Esophagus muscularis mucosa (tissue), 4 donors: ENCODE measurements at places on chromosomes 4 and X.

GRCh38 chrX:78315745-78316144 lies 11.7 kb downstream of the CYSLTR1 start:
- no peak for DNase-seq

GRCh38 chr4:54296548-54297203 lies 67.6 kb downstream of the PDGFRA start:
- DNase-seq, result no peak

DNA sequence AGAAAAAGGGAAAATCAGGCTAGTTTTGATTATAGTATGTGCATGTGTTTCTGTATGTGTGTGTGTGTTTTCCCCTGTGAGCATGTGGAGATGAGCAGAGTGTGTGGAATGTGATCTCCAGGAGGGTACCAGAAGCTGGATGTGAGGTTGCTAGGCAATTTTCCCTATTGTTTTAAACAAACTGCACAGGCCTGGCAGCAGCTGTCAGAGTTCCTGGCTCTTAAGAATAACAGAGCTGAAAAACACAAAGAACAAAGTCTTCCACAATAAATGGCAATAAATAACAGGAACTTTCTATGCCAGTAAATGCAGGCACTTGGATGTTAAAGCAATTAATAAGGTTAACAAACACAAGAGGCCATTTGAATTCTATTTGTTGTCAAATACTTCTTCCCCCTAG lies 344.6 kb upstream of the CTSO start:
- no peak for DNase-seq

DNA sequence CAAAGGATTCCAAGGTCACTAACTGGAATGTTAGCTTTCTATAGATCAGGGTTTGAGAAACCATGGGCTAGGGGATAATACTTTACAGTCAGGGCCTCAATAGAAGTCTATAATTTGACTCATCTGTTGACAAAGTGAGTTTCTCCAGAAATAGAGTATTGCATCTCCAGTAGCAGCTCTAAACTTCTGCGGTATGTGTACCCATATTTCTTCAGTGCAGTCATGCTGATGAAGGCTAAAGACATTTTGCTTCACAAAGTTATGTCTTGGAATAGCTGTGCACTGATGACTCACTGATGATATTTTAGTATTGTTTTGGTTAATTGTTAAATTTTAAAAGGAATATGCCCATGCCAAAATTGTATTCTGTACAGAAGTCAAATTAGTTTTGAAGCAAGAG lies 464.9 kb upstream of the AMOT start:
- DNase-seq, result no peak

GRCh38 chr4:159685340-159686092 lies 582.6 kb downstream of the RAPGEF2 start:
- no peak for DNase-seq

- no peak for DNase-seq
Measured at GRCh38 chr4:95093936-95094929, 336.5 kb downstream of the BMPR1B start.

GRCh38 chr4:125486351-125486750 lies 171.6 kb downstream of the FAT4 start:
- DNase-seq, result no peak

GRCh38 chr4:85598936-85599335 lies 124.0 kb downstream of the ARHGAP24 start:
- no peak for DNase-seq

DNA sequence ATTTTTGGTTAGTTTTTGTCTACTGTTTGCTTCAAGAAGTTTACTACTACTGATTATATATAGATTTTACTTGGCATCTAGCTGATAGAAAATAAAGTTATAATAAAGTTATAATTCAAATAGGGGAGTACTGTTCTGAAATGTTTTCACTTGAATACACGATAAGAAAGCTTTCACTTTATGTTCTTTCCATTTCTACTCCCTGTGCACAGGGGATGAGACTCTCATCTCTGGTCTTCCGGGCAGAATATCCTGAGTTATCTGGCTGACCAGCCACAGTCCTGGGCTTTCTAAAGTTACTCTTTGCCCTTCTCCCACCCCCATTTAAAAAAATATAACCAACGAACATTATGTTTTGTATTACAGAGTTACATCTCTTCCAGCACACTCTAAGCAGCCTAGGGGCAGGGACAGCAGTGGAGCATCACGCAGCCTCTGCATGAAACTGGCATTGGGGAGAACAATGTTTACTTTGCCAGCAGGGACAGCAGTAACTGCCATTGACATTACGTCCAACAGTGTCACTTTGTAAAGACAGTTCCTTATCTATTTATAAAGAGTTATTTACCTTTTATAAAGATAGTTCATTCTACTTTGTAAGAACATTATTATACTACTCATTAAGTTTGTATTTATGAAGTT lies 64.3 kb downstream of the METTL14 start:
- DNase-seq, result no peak

DNA sequence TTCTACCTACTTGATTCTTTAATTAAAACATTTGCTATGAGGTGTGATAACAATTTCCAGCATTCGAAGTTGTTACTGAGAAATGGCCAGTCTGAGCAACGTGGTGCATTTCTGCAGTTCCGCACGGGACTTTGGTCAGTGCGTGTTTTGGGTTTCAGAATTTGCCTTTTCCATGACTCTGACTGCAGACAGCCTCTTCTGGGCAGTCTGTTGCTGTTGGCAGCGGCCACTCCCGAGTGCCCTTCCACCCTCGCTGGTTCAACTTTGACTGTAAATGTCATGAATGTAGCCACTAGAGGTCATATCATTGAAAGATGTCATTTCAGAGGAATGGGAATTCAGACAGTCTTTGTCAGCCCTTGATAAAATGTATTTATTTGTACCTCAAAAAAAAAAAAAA lies 53.6 kb downstream of the NOP14 start:
- no peak for DNase-seq

GRCh38 chr4:25818371-25818871 lies 44.4 kb downstream of the SEL1L3 start:
- no peak for DNase-seq

DNA sequence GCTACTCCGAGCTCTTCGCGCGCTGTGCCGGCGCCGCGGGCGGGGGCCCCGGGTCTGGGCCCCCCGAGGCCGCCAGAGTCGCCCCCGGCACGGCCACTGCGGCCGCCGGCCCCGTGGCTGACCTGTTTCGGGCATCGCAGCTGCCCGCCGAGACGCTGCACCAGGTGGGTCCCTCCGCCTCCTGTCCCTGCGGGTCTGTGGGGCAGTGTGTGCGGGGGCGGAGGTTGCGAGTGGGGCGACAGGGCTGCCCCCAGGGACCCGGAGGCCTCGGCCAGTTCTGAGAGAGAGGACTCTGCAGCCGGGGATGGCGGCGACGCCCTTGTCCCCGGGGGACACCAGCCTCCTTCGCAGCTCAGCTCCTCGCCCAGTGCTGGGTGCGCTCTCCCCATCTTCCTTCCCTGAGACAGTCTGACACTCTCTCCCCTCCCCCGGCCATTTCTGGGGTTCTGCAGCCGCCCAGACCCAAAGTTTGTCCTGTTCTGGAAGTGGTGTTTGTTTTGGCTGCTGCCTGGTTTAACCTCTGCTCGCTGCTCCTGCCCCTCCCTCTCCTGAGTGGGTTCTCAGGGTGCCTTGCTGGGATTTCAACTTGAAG lies 609 bp downstream of the REPS2 start:
- DNase-seq, result no peak

DNA sequence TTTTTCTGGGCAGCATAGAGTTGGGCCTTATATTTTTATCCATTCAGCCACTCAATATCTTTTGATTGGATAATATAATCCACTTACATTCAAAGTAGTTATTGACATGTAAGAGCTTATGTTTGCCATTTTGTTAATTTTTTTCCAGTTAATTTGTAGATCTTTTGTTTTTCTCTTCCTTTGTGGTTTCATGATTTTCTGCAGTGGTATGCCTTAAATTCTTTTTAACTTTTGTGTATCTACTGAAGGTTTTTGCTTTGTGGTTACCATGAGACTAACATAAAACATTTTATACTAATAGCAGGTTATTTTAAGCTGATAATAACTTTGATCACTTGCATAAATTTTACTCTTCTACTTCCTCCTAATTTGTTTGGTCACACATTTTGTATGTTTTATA lies 140.8 kb upstream of the GATB start:
- DNase-seq, result no peak

GRCh38 chr4:113588895-113589668 lies 172.5 kb downstream of the CAMK2D start:
- no peak for DNase-seq

GRCh38 chr4:26060286-26060685 lies 146.3 kb downstream of the SMIM20 start:
- DNase-seq, result no peak
